ENCODE measurements at places on chromosomes 12 and 14. TPM values are rescaled to one million over a fixed set of nuclear protein-coding genes. Genes with fewer than 3 reads are reported as not detected.

Gene RNASE7
- not detected for total RNA-seq

Gene FOXN4
- not detected for total RNA-seq

Gene GLIPR1L2
- 2.4 TPM for total RNA-seq

Gene MANSC4
- total RNA-seq = not detected

Gene FOXG1
- not detected for total RNA-seq

Gene GNG2
- total RNA-seq = 44.1 TPM

Gene SP1
- total RNA-seq = 60.5 TPM

Gene NXPH4
- 0.79 TPM for total RNA-seq

Gene CFAP251
- total RNA-seq = 3.0 TPM

Gene ABCD2
- 5.1 TPM for total RNA-seq

Gene RND1
- 0.53 TPM for total RNA-seq
